ENCODE measurements at places on chromosomes 5 and 9. TPM values are rescaled to one million over a fixed set of nuclear protein-coding genes. Genes with fewer than 3 reads are reported as not detected.

DNA sequence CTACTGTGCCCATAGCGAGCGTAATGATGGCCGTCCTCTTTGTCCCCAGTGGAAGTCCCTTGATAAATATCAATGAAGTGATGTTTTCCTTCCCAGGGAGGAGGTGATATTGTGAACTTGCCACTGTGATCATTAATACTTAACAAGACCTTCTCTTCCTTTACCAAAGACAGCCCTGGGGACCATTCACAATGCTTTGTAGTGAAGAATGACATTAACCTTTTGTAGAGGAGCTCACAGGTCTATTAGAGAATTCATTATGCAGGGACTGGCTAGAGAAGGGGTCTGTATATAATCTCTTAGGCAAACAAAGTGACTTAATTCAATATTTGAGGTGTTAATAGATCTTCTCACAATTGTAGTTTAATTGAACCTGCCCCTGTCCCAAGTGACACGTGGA lies 452.9 kb upstream of the DMAC1 start:
- DNase-seq, result no peak

Gene REEP2
- total RNA-seq, result 7.6 TPM

- no peak for DNase-seq
Measured at GRCh38 chr5:168370831-168371230, 79.4 kb downstream of the WWC1 start.

Gene MARCOL
- total RNA-seq, result not detected

DNA sequence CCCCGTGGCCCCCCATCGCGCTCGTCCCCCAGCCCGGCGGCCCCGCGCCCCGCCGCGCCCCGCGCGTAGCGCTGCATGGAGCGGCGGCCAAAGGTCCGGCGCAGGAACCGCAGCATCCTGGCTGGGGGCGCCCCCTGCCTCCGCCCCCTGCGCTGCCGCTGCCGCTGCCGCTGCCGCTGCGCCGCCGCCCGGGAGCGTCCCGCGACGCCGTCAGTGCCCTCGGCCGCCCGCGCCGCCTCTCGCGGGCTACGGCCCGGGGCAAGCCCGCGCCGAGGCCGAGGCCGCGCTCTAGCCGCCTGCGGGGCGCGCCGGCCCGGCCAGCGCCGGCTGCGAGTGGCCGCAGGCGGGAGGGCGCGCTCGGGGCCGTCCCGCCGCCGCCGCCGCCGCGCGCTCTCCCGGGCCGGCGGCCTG lies 523 bp downstream of the EPB41L4B start:
- no peak for DNase-seq

Gene MAMDC2
- 38.9 TPM for total RNA-seq

Gene DAB2
- total RNA-seq, result 55.2 TPM

Gene ANKRD20A1
- total RNA-seq, result 3.0 TPM

DNA sequence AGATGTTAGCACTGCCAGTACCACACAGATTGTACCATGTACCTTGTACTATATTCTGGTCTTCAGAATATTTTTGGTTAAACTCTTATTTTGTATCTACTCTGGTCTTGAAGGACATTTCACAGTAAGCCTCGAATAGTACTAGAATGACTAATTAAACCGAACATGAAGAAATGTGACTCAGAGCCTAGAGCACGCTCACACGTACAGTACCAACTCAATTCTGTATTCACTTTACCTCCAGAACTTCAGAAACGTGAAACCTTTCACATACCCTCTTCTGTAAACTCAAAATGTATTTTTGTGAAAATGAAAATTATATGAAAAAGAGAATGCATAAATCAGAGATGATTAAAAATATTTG lies 112.8 kb downstream of the MVB12B start:
- no peak for DNase-seq

GRCh38 chr9:125594223-125594610 lies 112.8 kb downstream of the MAPKAP1 start:
- no peak for DNase-seq

DNA sequence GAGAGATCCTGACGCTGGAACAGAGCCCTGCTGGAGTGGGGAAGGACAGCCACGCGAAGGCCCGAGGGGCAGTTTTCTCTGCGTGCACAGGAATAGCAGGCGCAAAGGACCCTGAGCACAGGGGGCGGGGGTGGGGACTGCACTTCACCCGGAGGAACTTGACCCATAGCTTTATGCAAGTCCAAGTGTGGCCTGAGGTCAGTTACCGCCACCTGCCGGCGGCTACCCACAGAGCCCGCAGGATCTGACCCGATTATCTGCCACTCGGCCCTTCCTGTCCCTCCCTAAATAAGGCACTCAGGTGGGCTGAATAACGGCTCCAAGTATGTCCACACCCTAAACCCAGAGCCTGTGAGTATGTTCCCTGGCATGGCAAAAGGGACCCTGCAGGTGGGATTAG lies 65.4 kb upstream of the FCN1 start:
- DNase-seq, result no peak

DNA sequence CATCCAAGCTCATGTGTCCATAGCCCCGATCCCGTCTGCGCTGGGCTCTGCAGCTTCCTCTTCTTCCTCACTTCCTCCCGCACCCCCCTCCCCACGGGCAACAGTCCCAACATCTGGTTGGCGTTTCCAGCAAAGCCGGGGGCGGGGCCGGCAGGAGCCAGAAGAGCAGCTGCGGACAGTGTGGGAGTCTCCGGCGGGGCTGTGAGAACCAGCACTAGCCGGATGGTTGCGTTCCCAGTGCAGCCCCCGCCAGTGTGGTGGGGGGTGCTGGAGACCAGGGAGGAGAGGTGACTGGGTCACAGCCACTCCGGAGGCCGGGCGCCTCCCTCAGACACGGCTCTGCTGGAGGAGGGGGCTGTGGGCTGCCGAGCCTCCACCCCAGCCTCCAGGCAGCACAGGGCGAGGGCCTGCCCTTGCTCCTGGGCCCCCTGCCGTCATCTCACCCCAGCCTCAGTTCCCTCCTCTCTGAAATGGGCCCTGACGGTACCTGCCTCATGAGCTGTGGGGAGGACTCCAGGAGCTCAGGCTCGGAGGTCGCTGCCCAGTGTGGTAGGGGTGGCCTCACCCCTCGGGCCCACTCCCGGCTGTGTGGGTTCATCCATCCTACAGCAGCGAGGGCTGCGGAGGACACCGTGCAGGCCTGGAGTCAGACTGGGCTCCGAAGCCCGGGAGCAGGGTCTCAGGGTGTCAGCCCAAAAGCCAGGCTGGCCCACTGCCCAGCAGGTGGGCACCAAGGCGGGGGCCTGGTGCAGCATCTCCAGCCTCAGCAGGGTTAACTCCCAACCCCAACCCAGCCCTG lies 41.5 kb upstream of the NOTCH1 start:
- peak; percentile 60 for DNase-seq

Gene FAM120A
- 124 TPM for total RNA-seq

DNA sequence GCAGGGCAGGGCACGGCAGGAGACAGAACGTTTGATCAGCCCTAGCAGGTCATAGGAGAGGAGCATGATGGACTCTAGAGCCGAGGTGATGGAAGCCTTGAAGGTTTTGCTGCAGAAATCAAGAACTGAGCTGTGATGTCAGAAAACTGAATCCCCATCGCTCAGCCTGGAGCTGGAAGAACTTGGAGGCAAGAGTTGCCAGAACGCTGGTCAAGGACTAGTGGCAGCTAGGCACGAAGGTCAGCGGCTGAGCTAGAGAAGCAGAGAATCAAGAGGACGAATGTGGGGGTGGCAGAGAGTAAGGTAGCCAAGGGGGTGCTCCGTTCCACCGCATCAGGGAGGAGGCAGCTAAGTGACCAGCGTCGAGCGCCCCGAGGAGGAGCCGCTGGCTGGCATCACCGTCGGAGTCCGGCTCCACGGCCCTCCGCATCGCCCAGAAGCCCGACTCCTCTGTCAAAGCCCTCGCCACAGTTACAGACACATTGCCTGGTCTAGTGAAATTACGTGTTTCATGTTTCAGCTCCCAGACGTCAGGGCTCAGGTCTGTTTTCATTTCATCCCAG lies 1.2 kb upstream of the GALNT10 start:
- DNase-seq, result no peak

- no peak for DNase-seq
Measured at GRCh38 chr9:115362101-115362500, 244.1 kb upstream of the TNC start.

GRCh38 chr5:51495672-51496071 lies 112.4 kb downstream of the ISL1 start:
- no peak for DNase-seq

DNA sequence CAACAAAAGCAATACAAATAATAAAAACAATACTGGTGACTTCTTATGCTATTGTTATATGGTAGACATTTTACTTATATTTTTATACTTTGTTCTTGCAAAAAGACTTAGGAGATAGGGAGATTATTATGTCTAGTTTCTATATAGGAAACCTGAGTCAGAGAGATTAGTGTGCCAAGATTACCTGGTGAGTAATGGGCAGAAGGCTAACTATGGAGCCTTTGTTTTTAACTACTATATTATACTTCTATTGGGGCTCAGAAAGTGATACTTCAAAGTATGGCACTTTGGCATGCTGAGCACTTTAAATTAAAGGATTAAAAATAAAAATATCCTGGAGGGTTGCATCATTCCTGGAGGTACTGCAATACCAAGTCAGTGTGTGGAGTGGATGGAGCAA lies 117.5 kb upstream of the CLINT1 start:
- DNase-seq, result no peak

GRCh38 chr5:132251220-132251725 lies 6.2 kb upstream of the PDLIM4 start:
- no peak for DNase-seq

Gene FIBCD1
- 6.0 TPM for total RNA-seq

Gene SLC44A1
- total RNA-seq, result 69.1 TPM

Gene PCDHGA1
- 0.72 TPM for total RNA-seq

All from mucosa of gallbladder (tissue), 1 donor.